Right atrium auricular region (tissue), 2 donors: ENCODE measurements at places on chromosomes 7 and 10.
A peak's percentile ranks its signal among the peaks of the same experiment; 100 is the strongest.

DNA sequence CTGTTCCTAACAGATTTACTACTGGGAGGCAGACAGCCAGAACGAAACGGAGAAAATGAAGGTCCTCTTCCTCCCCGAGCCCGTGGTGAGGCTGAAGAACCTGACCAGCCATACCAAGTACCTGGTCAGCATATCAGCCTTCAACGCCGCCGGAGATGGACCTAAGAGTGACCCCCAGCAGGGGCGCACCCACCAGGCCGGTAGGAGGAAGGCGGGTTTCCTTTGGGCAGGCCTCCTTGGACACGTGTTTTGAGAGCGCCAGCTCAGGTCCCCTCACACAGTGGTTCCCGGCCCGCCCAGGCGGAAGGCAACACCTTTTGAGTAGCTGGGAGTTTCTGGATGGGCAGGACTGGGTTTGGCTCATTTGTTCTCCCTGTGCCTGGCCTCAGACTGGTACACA is 474.0 kb upstream of the FOXK1 start:
- H3K4me1 ChIP-seq, result no peaks in the 10 kb centered on the region
- H3K27me3 ChIP-seq, result no peaks in the 10 kb centered on the region
- DNase-seq, result no peak
- no peak overlapping the region for H3K27ac ChIP-seq
- no peaks in the 10 kb centered on the region for H3K36me3 ChIP-seq
- no peak overlapping the region for H3K4me3 ChIP-seq

DNA sequence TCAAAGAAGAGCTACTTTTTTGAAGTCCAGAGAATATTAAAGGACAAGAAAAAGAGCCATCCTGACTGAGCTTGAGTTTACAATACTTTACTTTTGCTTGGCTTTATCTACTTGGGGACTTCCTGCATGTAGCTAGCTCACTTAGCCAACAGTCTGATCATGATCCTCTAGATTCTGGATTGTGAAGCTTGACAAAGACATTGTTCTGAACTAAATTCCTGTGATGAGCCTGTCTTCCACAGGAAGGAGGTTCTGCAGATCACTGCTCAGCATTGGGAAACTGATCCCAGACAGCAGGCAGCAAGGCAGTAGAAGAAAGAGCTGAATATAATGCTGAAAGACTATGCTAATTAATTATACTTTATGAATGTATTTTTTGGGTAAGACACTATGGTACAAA is 296.4 kb downstream of the DGKB start:
- no peak overlapping the region for H3K4me3 ChIP-seq
- H3K27me3 ChIP-seq, result no peaks in the 10 kb centered on the region
- no peaks in the 10 kb centered on the region for H3K4me1 ChIP-seq
- DNase-seq, result no peak
- H3K36me3 ChIP-seq, result no peaks in the 10 kb centered on the region
- no peak overlapping the region for H3K27ac ChIP-seq

- H3K36me3 ChIP-seq, result no peaks in the 10 kb centered on the region
- no peak for DNase-seq
- H3K4me3 ChIP-seq, result peak overlapping the region; percentile 77
- peak overlapping the region; percentile 100 for H3K27ac ChIP-seq
- H3K27me3 ChIP-seq, result no peaks in the 10 kb centered on the region
- peaks cover 59% of the 10 kb centered on the region for H3K4me1 ChIP-seq
Observed at GRCh38 chr10:43407148-43407575, 1.8 kb downstream of the HNRNPF start.

DNA sequence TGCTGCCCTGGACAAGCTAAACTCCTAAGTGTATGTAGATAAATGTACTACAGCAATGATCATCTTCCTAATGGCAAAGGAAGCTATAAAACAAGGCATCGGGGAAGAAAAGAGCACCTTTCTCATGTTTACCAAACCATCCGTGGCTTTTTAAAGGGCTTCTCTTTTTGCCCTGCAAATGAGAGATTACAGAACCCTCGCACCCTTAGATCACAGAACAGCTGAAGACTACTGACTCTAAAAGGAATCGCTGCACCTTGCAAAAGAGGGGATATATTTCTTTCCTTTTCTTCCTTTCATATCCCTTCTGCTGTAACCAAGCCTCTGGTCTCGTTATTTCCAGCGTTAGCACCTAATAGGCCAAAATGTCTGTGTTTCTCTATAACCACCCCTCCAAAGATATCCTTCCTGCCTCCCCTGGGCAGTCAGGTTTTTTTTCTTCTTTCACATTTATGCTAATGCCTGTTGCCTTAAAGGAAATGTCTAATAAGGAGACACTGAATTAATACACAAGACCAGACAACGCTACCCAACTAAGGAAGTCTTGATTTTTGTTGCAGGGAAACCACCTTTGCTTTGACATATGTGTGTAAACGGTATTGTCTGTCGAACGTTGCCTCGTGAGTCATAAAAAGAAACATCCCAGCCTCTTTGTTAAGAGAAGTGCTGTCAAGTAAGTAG is 10.5 kb downstream of the ST8SIA6 start:
- no peak for DNase-seq
- peaks cover 5% of the 10 kb centered on the region for H3K4me1 ChIP-seq
- H3K27me3 ChIP-seq, result no peaks in the 10 kb centered on the region
- H3K4me3 ChIP-seq, result no peak overlapping the region

DNA sequence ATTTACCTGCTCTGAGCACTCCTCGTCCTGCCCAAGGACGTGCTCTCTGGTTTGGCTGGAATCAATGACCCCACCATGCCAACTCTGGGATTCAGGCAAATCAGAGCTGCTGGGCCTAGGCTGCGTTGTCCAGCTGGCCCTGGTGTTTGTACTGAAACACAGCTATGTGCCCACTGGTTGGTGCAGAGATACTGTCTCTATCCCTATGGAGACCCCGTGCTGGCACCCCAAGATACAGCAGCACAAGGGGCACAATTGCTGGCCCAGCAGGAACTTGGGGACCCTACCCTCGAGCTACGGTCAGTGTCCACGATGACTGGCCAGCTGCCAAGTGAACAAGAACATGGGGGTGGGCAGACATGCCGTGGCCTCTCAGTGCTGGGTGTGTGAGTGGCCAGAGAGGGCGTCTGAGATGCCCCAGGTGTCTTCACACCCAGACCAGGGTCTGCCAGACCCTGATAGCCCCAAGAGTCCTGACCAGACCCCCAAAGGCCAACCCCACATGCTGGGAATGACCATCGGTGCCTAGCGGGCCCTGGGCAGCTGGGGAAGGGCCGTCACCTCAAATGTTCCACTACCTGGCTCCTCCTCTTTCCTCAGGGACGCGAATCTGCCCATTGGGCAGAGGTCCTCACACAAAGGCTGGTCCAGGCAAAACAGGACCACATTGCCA is 79.3 kb upstream of the ZNF479 start:
- no peak overlapping the region for H3K27ac ChIP-seq
- H3K27me3 ChIP-seq, result no peaks in the 10 kb centered on the region
- DNase-seq, result no peak
- no peak overlapping the region for H3K4me3 ChIP-seq
- no peaks in the 10 kb centered on the region for H3K36me3 ChIP-seq

GRCh38 chr10:80166581-80167470 is 34.3 kb downstream of the PLAC9 start:
- H3K4me1 ChIP-seq, result peaks cover 72% of the 10 kb centered on the region
- peaks cover 79% of the 10 kb centered on the region for H3K36me3 ChIP-seq
- H3K27ac ChIP-seq, result peak overlapping the region; percentile 73
- DNase-seq, result no peak
- H3K4me3 ChIP-seq, result no peak overlapping the region

DNA sequence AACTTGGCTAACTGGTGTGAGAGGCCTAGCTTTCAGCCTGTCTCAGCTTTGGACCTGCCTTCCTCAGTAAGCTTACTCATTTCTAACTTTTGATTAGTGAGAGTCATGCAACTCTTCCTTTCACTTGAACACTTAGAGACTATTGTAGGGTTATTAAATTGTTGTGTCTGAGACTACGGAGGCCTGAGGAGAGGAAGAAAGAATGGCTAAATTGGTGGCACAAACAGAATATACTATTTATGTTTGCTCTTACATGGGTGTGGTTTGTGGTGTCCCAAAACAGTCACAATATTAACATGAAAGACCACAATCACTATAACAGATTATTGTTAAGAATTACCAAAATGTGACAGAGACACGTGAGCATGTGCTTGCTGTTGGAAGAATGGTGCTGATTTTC is 82.1 kb downstream of the TRIM24 start:
- H3K27me3 ChIP-seq, result no peaks in the 10 kb centered on the region
- H3K4me1 ChIP-seq, result no peaks in the 10 kb centered on the region
- peaks cover 21% of the 10 kb centered on the region for H3K36me3 ChIP-seq
- no peak overlapping the region for H3K4me3 ChIP-seq
- H3K27ac ChIP-seq, result no peak overlapping the region
- no peak for DNase-seq

- peaks cover 19% of the 10 kb centered on the region for H3K4me1 ChIP-seq
- no peak overlapping the region for H3K4me3 ChIP-seq
- no peak overlapping the region for H3K27ac ChIP-seq
- no peaks in the 10 kb centered on the region for H3K36me3 ChIP-seq
- no peaks in the 10 kb centered on the region for H3K27me3 ChIP-seq
Observed at GRCh38 chr7:2684501-2684900, 3.5 kb upstream of the AMZ1 start.

DNA sequence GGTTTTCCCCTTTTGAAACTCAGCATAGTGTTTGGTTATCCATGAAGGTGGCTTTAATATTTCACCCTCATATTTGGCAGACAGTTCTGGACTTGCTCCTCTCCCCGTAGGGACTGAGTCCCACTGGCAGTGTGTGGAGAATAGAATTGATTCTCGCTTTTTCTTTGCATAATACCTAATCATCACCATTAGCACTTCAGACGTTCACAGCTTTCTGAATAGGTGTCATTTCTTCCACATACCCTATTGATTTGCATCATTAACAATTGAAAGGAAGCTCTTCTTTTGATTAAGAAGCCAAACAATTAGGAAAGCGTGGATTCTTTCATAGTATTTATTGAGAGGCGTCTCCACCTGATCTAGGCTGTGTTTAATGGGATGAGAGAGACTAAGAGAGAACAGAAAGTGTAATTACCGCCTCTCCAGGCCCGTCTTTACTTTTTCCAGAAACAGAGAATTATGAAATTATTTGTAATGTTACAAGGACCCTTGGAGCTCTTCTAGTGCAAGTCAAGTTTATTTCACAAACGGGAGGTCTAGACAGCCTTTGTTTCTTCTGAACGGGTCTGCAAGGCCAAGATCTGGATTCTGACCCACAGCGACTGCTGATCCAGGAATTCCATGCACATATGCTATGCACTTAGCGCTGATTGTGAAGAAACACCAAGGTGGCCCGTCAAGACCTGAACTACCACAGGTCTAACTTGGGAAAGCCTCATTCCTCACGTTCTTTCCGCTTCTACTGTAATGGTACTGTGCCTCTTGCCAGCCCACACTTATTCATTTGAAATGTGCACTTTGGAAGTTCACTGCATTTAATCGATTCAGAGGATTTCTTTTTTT is 249.9 kb upstream of the C7orf33 start:
- no peaks in the 10 kb centered on the region for H3K36me3 ChIP-seq
- no peak overlapping the region for H3K4me3 ChIP-seq
- H3K27ac ChIP-seq, result no peak overlapping the region
- H3K27me3 ChIP-seq, result peaks cover 15% of the 10 kb centered on the region
- H3K4me1 ChIP-seq, result peaks cover 11% of the 10 kb centered on the region

GRCh38 chr7:30740417-30741181 is 11.3 kb upstream of the INMT start:
- H3K36me3 ChIP-seq, result no peaks in the 10 kb centered on the region
- H3K4me1 ChIP-seq, result no peaks in the 10 kb centered on the region
- H3K4me3 ChIP-seq, result no peak overlapping the region
- H3K27ac ChIP-seq, result no peak overlapping the region
- H3K27me3 ChIP-seq, result no peaks in the 10 kb centered on the region
- peak; percentile 80 for DNase-seq

GRCh38 chr10:100506596-100507356 is 12.9 kb downstream of the SEC31B start:
- no peak overlapping the region for H3K27ac ChIP-seq
- H3K36me3 ChIP-seq, result peaks cover 41% of the 10 kb centered on the region
- no peaks in the 10 kb centered on the region for H3K27me3 ChIP-seq

DNA sequence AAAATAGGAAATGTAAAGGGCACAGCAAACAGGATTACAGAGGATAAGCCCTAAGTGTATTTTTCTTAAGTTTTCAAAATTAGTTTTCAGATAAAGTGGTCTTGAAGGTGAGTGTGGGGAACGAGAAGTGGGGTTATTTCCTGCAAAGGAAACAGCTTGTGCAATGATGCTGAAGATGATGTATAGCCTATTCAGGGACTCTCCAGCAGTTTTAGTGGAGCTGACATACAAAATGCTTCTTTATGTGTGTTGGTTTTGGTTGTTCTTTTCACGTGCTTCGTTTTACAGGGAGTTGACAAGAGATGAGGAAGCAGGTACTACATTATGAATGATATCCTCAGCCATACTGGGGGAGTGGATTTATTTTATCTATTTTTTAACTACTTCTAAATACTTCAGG is 20.5 kb downstream of the CASD1 start:
- no peaks in the 10 kb centered on the region for H3K4me1 ChIP-seq
- no peak for DNase-seq
- H3K27ac ChIP-seq, result no peak overlapping the region
- peaks cover 22% of the 10 kb centered on the region for H3K36me3 ChIP-seq

DNA sequence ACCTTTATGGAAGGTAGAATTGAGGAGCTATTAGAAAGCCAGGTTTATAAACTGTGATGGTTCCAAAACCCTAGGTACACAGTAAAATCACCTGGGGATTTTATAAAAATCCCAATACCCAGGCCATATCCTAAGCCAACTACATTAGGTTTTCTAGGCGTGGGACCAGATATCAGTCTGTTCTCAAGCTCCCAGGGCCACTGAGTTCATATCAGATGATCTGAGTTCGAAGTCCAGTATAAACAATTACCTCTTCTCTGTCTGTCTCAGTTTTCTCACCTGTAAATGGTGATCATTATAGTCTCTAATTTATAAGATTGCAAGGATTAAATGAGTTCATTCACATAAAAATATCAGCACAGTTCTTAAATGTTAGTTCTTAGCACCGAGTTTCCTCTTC is 60.6 kb downstream of the CAV1 start:
- DNase-seq, result no peak
- H3K27me3 ChIP-seq, result no peaks in the 10 kb centered on the region
- no peaks in the 10 kb centered on the region for H3K4me1 ChIP-seq
- no peaks in the 10 kb centered on the region for H3K36me3 ChIP-seq
- H3K27ac ChIP-seq, result no peak overlapping the region
- no peak overlapping the region for H3K4me3 ChIP-seq

DNA sequence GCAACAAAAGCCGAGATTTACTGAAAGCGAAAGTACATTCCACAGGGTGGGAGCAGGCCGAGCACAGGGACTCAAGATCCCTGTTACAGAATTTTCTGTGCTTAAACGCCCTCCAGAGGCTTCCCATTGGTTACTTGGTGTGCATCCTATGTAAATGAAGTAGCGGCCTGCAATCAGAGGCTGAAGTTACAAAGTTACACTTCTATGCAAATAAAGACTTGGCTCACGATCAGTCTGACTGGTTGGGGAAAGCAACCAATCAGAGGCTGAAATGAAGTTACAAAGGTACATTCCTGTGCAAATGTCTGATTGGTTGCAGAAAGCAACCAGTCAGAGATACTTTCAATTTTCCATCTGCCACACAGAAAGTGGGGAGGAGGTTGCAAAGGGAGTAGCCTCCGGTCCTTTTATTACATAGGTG is 4.1 kb downstream of the ACBD7 start:
- peak overlapping the region; percentile 44 for H3K27ac ChIP-seq
- H3K4me1 ChIP-seq, result no peaks in the 10 kb centered on the region
- peak; percentile 68 for DNase-seq
- H3K4me3 ChIP-seq, result peak overlapping the region; percentile 32

GRCh38 chr7:8201846-8202441 is 60.0 kb downstream of the ICA1 start:
- no peaks in the 10 kb centered on the region for H3K27me3 ChIP-seq
- no peaks in the 10 kb centered on the region for H3K4me1 ChIP-seq
- no peaks in the 10 kb centered on the region for H3K36me3 ChIP-seq
- DNase-seq, result no peak
